Stimulated activated CD4-positive, alpha-beta T cell treated with anti-CD3 and anti-CD28 coated beads, TNF-alpha, amount 100 ng/mL, for 4 hours (primary cell): ENCODE measurements at places on chromosomes 3 and 15.

- no peak for DNase-seq
Observed at GRCh38 chr3:81997390-81997789, 235.9 kb upstream of the GBE1 start.

DNA sequence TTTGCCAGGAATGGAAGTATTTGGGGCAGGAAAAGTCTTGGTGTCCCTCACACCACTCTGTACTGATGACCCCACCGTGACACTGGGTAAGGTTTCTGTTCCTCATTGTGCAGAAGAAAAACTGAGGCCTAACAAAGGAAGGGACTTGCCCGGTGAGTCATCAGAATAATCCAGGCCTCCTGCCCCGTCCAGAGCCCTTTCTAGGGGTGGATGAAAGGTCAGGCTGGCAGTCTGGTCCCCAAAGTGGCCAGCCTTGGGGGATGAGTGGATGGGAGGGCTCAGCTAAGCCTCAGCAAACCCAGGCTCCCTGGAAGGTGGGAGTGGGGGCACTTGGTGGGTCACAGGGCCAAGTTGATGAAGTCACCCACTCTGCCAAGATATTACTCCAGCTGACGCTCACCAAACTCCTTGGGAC is 2.3 kb upstream of the DNAH1 start:
- no peak for DNase-seq

DNA sequence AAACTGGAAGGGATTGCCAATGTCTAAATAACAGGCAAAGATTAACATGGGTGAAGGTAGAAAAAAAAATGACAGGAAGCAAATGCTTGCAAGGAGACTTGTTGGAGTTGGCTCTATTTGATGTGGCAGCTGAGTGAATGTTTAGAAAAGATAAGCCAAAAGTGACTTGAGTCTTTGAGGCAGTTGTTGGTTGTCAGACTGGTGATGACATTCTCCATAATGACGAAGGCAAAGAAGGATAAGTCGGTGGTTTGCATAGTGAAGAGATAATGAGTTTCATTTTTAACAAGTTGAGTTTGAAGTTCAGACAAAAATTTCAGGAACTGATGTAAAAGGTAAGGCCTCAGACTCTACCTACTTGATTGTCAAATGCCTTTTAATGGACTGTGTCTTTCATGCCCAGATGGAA is 704.1 kb upstream of the SGO1 start:
- no peak for DNase-seq

DNA sequence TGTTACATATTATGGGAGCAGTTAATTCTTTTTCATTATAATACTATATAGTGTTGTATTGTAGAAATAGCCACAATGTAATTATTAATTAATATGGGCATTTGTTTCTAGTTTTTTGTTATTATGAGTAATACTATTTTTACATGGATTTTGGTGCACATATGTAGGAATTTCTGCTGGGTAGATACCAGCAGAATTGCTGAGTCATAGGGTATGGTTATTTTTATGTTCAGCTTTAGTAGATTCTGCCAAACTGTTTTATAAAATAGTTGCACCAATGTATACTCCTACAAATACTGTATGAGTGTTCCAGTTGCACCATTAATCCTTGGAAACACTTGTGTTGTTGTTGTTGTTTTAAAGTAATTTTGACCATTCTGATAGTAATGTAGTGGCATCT is 91.5 kb downstream of the SH3GL3 start:
- DNase-seq = no peak

DNA sequence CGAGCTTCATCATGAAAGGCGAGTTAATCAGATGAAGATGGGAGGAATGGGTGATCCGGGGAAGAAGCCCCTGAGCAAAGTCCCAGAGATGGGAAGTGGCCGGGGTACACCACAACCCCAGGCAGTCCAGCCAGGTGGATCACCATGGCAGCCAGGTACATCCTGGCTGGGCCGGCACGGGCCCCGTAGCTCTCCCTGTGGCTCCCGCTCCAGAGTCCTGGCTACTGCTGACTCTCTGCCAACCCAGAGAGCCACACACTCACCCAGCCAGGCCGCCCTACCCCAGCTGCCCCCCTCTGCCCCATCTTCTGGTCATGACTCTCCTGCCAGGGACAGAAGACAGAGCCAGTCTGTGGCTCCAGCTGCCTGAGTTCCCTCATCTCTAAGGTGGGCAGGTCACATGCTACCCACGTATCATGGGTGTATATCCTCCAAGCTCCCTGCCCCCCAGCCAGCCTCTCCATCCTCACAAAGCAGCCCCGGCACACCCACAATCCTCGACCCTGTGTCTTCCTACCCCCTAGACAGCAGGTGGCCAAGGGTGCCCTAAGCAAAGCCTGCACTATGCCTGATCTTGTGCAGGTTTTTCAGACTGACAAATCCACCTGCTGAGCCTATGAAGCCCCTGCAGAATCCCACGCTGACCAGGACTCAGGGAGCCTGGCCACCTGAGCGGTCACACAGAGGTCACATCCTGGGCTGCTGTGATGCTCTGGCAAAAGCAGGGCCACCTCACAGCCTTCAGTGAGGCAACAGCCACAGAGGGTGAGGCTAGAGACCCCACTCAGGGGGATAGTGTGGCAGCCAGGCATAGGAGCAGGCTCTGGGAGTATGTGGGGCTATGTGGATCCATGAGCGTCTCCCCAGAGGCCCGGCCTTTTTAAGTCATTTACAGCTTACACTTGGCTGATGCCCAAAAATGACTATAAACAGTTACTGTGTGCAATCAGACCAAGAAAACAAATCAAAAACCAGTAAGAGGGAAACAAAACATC is 13.2 kb downstream of the XXYLT1 start:
- DNase-seq = no peak

- DNase-seq = no peak
Observed at GRCh38 chr15:75185271-75186029, 16.2 kb upstream of the C15orf39 start.

DNA sequence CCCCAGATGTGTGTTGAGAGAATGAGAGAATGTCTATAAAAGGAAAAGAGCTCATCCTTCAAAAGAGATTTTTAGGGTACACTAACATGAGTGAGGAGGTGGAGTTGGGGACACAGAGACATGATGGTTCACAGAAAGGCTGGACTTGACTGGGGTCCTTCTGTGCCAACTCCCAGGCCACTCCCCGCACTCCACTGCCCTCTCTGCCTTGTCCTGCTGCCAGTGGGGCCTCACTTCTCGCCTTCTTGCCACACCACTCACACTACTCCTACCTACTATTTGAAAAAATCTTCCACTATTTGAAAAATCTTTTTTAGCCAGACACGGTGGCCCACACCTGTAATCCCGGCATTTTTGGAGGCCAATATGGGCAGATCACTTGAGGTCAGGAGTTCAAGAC is 298.1 kb downstream of the EPHB1 start:
- no peak for DNase-seq

GRCh38 chr3:143360244-143360643 is 240.7 kb downstream of the CHST2 start:
- no peak for DNase-seq

GRCh38 chr15:93803421-93804152 is 427.8 kb upstream of the MCTP2 start:
- no peak for DNase-seq

GRCh38 chr3:112481302-112481721 is 18.0 kb downstream of the BTLA start:
- DNase-seq = no peak

DNA sequence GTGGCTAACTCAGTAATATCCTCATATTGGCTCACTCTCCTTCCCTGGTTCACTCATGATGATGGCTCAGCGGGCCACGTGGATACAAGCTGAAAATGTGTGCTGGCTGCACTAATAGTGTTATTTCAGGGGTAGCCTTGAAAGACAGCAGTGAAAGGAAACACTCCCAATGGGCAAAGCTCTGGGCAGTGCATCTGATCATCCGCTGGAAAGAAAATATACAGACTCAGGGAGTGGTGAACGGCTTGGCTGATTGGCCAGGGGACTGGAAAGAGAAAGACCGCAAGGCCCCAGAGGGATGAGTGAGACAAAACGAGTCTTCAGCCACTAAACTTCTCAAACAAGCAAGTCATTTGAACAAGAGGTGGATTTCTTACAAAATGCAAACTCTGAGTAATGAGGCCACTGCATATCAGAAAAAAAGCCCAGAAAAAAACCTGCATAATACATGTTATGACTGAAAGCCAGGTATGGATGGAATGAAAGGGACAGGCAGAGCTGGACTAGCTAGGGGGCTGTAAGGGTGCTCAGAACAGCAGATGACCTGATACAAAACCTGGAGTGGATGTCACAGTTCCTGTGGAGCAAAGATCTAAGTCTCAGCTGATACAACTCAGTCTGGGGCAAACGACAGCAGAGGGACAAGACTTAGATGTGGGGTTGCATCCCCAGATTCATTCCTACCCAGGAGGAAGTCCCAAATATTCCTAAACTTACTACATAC is 33.3 kb downstream of the CMTM6 start:
- DNase-seq = no peak

DNA sequence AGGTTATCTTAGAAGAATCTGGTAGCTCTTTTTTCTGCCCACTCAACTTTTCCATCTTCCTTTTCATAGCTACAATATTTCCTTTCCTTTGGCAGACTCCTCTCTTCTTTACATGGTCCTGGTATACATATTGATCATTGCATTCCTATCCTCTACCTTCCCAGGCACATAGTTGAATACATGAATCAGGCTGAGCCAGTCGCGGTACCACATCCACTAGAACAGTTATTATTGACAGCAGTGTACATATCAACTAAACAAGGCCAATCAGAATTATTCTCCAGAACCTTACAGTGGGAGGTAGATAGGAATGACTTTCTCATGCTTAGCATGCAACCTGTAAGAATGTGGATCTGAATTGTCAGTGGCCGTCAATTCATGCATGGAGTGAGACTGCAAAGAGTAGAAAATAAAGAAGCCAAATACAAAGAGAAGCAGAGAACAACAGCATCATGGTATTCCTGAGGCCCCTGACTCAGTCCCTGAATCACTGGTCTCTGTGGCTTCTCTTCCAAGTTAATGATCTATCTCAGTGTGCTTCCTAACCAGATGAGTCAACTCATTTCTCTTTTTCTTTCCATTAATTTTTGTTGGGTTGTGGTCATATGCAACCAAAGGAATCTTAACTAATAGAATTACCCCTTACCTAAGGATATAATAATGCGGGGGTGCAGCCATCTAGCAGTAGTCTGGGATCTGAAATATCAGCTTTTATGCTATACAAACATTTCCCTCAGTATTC is 60.9 kb upstream of the DCBLD2 start:
- DNase-seq = no peak

DNA sequence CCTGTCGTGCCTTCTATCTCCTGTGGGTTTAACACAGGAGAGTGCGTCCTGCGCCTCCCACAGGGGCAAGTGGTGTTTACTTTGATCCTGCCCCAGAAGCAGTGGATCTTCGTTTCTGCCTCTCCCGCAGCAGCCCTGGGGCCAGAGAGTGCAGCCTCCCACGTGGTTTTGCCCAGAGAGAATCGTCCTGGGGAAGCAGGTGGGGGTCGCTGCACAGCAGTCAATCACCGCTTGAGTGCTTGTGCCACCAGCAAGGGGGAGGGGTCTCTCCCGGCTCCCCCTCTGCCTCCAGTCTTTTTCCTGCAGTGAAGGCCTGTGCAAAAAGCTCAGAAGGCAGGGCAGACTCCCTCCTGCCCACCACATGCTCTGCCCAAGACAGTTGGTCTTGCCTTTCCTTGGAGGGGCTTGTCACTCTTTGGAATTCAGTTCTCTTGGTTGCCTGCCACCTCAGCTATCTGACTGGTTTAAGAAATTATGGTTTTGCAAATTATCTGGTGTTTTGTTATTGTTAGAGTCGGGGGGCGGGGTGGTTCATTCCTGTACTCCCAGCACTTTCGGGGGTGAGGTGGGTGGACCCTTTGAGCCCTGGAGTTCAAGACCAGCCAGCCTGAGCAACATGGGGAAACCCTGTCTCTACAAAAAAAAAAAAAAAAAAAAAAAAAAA is 26.9 kb downstream of the STOML1 start:
- no peak for DNase-seq

- DNase-seq = no peak
Observed at GRCh38 chr15:89197503-89197971, 23.8 kb downstream of the RLBP1 start.

DNA sequence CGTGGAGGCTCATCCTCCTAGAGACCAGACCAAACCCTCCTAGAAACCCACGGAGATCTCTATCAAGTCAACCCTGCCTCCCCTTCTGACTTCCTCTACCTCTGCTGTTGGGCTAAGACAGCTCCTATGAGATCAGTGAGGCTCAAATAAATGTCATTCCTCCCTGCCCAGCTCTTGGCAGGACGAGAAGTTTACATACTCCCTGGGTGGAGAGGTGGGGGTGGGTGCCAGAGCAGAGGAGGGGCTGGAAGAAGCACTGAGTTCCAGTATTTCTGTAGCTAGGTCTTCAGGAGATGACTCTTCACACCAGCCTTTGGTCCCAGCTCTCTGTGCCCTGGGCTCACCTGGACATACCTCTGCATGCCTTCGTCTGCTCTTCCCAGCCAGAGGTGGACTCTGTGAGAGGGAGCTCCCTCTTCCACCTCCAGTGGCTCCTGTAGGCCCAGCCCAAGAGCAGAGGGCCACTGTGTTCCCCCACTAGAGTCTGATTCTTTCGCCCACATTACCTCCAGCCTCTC is 42.4 kb upstream of the TLE3 start:
- no peak for DNase-seq

GRCh38 chr3:49410066-49410845 is 1.5 kb downstream of the RHOA start:
- no peak for DNase-seq

DNA sequence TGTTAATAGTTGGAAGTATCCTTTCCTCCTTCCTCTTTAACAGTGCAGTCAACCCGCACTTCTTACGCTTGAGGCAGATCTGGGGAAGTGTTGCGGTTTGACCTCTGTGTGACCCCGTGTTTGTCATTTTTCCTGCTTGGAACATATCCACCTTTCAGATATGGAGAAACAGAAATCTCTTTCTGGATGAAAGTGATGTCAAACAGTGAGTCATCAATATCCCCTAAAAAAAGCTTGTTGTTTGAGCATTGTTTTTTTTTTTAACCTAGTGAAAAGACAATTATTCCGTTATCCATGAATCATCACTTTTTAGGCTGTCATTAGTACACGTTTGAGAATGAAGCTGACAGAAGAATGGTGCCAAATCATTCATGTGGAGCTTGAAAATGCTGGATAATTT is 293.7 kb downstream of the ARPP21 start:
- no peak for DNase-seq

GRCh38 chr15:97984157-97984556 is 23.7 kb downstream of the ARRDC4 start:
- no peak for DNase-seq

GRCh38 chr3:114441386-114441785 is 147.6 kb downstream of the TIGIT start:
- DNase-seq = no peak

DNA sequence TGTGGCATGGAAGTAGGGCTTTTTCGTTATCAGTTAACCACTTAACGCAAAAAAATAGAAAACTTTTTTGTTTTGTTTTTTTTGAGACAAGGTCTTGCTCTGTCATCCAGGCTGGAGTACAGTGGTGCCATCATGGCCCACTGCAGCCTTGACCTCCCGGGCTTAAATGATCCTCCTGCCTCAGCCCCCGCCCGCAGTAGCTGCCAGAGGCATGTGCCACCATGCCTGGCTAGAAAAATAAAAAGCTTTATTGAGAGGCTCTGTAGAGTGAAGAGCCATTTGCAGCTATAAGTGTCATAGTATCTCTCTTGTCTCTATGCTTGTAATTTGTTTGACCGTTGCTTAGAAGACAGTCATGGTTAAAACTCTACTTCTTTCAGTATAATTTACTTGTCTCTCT is 13.5 kb downstream of the PPP4R2 start:
- no peak for DNase-seq

- DNase-seq = no peak
Observed at GRCh38 chr3:179852142-179852905, 184.4 kb downstream of the PEX5L start.

GRCh38 chr15:98713585-98714001 is 65.3 kb downstream of the IGF1R start:
- no peak for DNase-seq

- no peak for DNase-seq
Observed at GRCh38 chr3:129586746-129587430, 19.6 kb downstream of the PLXND1 start.
